WTC11 (cell line): ENCODE measurements at places on chromosomes 7 and 10. TPM values are rescaled to one million over a fixed set of nuclear protein-coding genes. Genes with fewer than 3 reads are reported as not detected.
A peak's percentile ranks its signal among the peaks of the same experiment; 100 is the strongest.

DNA sequence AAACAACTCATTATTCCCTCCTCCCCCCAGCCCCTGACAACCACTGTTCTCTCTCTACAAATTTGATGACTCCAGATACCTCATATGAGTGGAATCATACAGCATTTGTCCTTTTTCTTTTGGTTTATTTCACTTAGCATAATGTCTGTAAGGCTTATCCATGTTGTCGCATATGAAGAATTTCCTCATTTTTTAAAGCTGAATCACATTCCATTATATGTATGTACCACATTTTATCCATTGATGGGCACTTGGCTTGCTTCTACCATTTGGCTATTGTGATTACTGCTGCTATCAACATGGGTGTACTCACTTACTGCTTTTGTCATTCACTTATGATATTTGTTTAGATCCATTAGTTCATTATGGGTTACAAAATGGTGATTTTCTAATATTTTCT is 112.8 kb downstream of the BUB3 start:
- H3K27ac ChIP-seq: no peak overlapping the region
- DNase-seq: no peak
- no peaks in the 10 kb centered on the region for H3K4me1 ChIP-seq
- no peak overlapping the region for H3K4me3 ChIP-seq
- H3K27me3 ChIP-seq: no peaks in the 10 kb centered on the region
- no peaks in the 10 kb centered on the region for H3K36me3 ChIP-seq

Gene SYCE1
- not detected in 3 replicates for total RNA-seq

DNA sequence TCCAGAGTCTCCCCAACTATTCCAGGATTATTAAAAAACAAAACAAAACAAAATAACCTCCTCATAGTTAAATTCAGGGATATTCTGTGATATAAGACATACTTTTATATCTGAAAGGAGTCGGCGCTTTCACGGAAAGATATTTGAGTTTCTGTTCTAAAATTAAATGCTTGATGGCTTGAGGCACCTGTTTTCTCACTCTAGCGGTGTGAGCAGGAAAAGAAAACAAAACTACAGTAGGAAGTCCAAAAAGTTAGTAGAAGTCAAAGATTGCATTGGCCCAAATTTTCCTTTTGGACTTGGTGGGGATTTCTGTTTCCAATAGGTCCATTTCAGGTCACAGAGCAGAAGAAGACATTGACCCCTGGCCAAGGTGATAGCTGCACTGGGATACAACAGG is 716.1 kb upstream of the POT1 start:
- H3K27me3 ChIP-seq: no peaks in the 10 kb centered on the region
- no peak overlapping the region for H3K27ac ChIP-seq
- peaks cover 11% of the 10 kb centered on the region for H3K4me1 ChIP-seq
- no peak overlapping the region for H3K4me3 ChIP-seq
- DNase-seq: no peak

DNA sequence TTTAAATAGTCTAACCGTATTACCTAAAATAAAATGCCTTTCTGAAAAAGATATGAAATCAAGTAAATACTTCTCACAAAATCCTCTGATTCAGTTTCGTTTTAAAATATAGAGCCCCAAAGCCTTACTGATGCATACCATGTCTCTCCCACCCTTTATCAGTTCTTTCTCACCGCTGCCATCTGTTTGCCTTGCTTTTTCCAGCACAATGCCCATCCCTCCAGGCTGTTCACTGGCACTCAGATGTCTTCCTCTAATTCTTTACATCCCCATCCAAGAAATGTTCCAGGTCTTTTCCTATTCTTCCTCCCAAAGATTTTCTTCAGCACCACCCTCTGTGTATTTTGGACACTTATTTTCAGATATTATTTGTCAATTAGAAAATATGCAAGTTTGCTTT is 116.5 kb upstream of the LRRN3 start:
- H3K27me3 ChIP-seq: no peaks in the 10 kb centered on the region

Gene CLDN15
- 5.9 to 6.9 TPM (median 6.5 TPM) in 3 replicates for total RNA-seq

- H3K27me3 ChIP-seq: no peaks in the 10 kb centered on the region
- H3K4me3 ChIP-seq: no peak overlapping the region
- peaks cover 20% of the 10 kb centered on the region for H3K36me3 ChIP-seq
- H3K27ac ChIP-seq: peak overlapping the region; percentile 96
- DNase-seq: no peak
Observed at GRCh38 chr7:101916876-101917275, 99.5 kb downstream of the CUX1 start.

DNA sequence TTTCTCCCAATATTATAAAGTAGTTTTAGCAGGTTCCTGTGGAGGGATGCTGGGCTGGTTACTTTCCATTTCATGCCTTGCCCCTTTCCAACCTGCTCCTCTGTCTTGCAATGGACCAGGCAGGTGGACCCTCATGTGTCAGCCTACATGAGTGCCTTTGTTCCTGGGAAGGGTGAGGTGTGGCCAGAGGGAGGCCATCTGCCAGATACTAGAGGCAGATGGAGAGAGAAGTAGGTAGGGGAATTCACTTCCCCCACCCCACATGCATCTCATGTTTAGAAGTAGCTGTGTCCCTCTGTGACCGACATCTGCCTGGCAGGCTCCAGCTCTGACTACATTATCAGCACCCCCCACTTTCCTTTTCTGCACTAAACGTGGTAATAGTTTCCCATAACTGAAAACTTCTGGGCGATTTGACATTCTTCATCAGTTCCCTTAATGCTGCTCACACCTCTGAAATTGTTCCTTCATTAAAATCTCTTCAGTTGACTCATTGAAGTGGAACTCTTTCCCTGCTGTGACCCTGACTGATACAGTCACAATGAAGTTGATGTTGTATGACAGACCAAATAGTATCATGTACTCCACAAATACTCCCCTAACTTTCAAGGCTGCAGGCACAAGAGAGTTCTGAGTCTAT is 396.3 kb upstream of the FZD8 start:
- no peak overlapping the region for H3K27ac ChIP-seq
- no peaks in the 10 kb centered on the region for H3K36me3 ChIP-seq
- no peaks in the 10 kb centered on the region for H3K27me3 ChIP-seq
- no peak for DNase-seq
- H3K4me1 ChIP-seq: peaks cover 16% of the 10 kb centered on the region
